ENCODE measurements at places on chromosomes 5 and 9.

GRCh38 chr5:125559296-125559695 lies 812.9 kb upstream of the ZNF608 start:
- DNase-seq, result no peak

DNA sequence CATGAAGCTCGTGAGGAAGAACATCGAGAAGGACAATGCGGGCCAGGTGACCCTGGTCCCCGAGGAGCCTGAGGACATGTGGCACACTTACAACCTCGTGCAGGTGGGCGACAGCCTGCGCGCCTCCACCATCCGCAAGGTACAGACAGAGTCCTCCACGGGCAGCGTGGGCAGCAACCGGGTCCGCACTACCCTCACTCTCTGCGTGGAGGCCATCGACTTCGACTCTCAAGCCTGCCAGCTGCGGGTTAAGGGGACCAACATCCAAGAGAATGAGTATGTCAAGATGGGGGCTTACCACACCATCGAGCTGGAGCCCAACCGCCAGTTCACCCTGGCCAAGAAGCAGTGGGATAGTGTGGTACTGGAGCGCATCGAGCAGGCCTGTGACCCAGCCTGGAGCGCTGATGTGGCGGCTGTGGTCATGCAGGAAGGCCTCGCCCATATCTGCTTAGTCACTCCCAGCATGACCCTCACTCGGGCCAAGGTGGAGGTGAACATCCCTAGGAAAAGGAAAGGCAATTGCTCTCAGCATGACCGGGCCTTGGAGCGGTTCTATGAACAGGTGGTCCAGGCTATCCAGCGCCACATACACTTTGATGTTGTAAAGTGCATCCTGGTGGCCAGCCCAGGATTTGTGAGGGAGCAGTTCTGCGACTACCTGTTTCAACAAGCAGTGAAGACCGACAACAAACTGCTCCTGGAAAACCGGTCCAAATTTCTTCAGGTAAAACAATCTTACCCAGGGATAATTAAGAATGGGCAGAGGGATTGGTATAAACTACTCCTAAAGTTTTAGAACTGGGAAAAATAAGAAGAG lies 12.9 kb downstream of the ITGA1 start:
- no peak for DNase-seq

GRCh38 chr9:79824265-79824664 lies 252.5 kb downstream of the TLE4 start:
- DNase-seq, result no peak

GRCh38 chr5:124279146-124279876 lies 467.1 kb downstream of the ZNF608 start:
- no peak for DNase-seq

DNA sequence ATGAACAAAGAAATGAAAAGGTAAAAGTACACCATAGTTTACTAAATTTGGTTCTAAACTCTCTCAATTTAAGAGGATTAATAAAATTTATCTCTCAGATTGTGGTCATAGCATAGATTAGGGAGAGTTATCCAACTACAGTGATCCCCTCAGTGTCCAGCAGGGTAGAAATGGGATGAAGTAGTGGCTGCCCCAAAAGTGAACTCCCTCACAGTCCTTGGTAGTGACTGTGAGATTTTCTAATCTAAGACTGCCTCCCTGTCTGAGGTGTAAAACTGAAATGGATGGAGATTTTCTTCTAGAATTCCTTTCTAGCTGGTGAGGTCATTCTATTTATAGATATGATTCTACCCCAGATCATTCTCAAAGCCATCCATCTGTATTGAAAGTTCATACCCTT lies 455.5 kb downstream of the ACTL7B start:
- no peak for DNase-seq

DNA sequence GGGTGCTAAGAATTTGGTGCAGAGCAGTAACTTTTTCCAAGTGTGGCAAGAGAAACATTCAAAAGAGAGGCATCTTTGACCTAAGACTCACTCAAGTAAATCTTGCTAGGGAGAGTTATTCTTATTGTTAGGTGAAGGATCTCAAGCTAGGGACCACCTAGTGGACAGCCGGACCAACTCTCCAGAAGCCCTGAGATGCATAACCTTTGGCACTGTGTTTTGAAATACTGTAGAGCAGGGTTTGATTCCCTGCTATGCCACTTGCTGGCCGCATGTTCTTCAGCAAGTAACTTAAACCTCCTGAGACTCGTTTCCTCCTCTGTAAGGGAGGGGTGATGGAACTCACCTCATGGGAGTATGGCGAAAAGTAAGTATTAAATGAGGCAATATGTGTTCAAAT lies 336.1 kb upstream of the ADAMTSL1 start:
- DNase-seq, result no peak

DNA sequence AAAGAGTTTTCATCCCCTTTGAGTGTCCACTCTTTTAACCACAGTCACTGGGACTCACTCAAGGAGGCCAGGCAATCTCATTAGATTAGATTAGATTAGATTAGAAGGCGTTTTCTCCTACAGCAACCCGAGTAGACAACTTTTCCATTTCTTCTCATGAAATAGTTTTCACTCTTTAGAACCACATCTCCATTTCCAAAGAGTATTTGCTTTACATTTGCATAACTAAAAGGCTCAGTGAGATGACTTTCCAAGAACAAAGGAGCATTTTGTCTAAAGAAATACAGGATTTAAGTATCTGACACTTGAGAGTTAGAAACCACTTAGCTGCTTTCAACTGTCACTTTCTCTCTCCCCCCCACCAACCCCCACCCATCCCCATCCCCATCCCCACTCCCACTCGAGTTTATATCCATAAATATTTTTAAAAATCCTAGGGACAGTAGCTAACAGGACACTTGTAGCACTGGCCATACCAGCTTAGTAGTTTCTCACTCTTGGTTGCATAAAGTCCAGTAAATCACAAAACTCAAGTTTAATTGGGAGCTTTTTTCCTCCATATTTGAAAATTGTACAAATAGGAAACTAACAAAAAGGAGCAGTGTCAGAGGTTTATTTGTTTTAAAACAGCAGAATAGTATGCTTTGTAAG lies 2202.9 kb upstream of the WWC1 start:
- DNase-seq, result no peak

DNA sequence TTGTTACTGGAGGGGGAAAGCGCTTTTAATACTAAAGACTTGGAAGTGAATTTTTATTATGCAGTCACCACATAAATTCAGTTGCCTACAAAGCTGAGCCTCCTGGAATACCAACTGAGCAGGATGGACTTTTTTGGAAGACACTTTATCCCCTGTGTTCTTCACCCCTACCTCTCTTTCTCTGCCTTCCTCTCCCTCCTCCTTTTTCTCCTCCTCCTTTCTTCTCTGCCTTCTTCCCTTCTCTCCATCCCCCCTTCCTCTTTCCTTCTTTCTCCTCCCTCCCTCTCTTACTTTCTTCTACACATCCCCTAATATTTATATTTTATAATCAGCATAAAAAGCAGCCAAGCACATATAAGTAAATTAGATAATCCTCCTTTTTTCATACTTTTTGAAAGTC lies 39.6 kb downstream of the MAP3K1 start:
- DNase-seq, result no peak

DNA sequence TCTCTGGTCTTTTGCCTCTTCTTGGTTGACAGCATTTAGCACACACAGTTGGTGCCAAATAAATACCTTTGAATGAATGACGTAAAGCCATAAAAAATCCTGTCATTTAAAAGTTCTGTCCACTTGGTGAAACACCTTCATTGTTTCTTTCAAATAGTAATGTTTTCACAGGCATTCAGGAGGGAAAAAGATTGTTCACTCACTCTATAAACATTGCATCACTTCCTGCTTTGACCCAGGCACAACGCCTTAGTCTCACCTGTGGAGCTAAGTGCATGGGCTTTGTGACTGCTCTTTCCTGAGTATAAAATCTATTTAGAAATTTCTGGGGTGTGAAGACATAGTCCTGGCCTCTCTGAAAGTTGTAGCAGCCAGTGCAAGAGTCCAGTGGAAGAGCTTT lies 88.9 kb upstream of the CXCL14 start:
- no peak for DNase-seq

- DNase-seq, result no peak
These were observed 60.4 kb upstream of the RGMB start for GRCh38 chr5:98713027-98713426.

Data from activated CD4-positive, alpha-beta T cell treated with anti-CD3 and anti-CD28 coated beads for 24 hours (primary cell).